H9 (cell line): ENCODE measurements at places on chromosomes 3 and 15.

DNA sequence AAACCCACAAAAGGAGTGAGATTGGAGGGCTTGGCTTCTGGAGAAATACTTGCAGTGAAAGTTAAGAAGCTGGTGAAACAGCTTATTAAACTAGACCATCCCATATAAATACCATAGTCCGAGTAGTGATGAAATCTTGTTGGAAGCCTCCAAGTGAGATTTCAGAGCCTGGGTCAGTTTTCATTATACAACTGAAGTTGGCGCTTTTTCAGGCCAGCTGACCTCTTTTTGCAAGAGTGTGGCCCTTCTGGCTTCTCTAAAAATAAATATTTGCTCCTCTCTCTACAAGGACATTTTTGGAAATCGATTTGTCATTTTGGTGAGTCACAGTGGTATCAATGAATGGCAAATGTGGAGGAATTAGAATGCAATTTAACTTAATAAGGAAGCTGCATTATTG lies 51.2 kb upstream of the THRB start:
- H3K4me1 ChIP-seq, result no peaks in the 10 kb centered on the region
- H3K27me3 ChIP-seq, result no peaks in the 10 kb centered on the region
- no peaks in the 10 kb centered on the region for H3K36me3 ChIP-seq
- H3K27ac ChIP-seq, result no peak overlapping the region
- H3K4me3 ChIP-seq, result no peak overlapping the region
- DNase-seq, result no peak

DNA sequence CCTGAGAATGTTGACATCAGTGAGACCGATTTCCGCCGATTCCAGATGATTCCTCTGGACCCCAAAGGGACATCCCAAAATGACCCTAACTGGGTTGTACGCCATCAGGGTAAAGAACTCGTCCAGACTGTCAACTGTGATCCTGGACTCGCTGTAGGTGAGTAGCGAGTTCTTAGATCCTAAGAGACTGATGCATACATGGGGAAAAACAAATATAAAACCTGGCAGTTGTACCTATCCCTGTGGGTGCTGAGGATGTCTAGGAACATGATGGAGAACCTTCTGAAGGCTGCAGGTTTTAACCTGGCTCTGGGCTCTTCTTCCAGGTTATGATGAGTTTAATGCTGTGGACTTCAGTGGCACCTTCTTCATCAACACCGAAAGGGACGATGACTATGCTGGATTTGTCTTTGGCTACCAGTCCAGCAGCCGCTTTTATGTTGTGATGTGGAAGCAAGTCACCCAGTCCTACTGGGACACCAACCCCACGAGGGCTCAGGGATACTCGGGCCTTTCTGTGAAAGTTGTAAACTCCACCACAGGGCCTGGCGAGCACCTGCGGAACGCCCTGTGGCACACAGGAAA lies 12.3 kb downstream of the THBS1 start:
- no peak overlapping the region for H3K27ac ChIP-seq
- no peaks in the 10 kb centered on the region for H3K4me1 ChIP-seq
- peaks cover 82% of the 10 kb centered on the region for H3K36me3 ChIP-seq
- no peak for DNase-seq
- no peak overlapping the region for H3K4me3 ChIP-seq

DNA sequence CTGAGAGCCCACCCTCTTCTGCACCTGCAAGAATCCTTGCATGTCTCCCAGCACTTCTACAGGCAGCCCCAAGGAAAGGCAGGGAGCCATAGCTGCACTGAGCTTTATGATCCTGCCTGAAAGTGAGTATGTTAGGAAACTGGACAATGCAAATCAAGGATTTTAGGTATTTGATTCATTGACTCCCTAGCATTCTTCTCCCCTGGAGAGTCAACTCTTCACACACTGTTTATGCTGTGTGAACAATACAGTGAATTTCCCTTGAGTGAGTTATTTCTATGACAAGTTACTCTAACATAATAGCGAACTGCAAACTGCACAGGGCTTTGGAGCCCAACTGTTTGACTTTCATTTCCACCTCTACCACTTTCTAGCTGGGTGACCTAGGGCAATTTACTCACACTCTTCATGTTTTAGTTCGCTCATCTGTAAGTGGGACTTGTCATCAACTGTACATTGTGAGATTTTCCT lies 96.0 kb upstream of the PHLDB2 start:
- DNase-seq, result no peak
- no peaks in the 10 kb centered on the region for H3K4me1 ChIP-seq
- no peak overlapping the region for H3K27ac ChIP-seq
- H3K27me3 ChIP-seq, result no peaks in the 10 kb centered on the region
- H3K36me3 ChIP-seq, result peaks cover 8% of the 10 kb centered on the region
- H3K4me3 ChIP-seq, result no peak overlapping the region

GRCh38 chr15:51536965-51537574 lies 85.5 kb downstream of the DMXL2 start:
- no peak overlapping the region for H3K27ac ChIP-seq
- no peak for DNase-seq
- H3K4me1 ChIP-seq, result no peaks in the 10 kb centered on the region
- no peak overlapping the region for H3K4me3 ChIP-seq

- H3K4me3 ChIP-seq, result peak overlapping the region; percentile 8; the same call in 1 of the 3 replicates
- H3K4me1 ChIP-seq, result peaks cover 34% of the 10 kb centered on the region; the same call in 1 of the 2 replicates
- H3K36me3 ChIP-seq, result no peaks in the 10 kb centered on the region
Measured at GRCh38 chr15:67146875-67147381, 81.5 kb downstream of the SMAD3 start.

GRCh38 chr3:196143708-196144382 lies 62.0 kb upstream of the TFRC start:
- H3K36me3 ChIP-seq, result no peaks in the 10 kb centered on the region; the same call in 2 of the 3 replicates
- peaks cover 3% of the 10 kb centered on the region; the same call in 1 of the 2 replicates for H3K4me1 ChIP-seq
- no peak overlapping the region for H3K27ac ChIP-seq
- H3K27me3 ChIP-seq, result no peaks in the 10 kb centered on the region
- DNase-seq, result no peak

DNA sequence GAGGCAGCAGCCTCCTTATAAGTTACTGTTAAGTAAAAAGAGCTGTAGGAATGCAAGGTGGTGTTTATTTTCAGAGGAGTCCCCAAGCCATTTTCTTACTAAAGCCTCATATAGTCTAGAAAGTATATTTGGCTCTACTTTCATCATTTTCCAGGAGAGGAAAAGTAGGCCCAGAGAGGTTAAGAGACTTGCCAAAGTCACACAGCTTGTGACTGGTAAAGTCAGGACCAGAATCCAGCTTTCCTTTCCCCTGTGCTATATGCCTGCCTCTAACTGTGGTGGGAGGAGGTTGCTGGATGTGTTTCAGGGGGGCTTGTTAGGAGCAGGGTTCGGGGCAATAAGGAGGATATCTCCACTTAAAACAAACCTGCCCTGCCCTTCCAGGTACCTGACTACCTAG lies 7.2 kb upstream of the OGG1 start:
- H3K27me3 ChIP-seq, result no peaks in the 10 kb centered on the region
- no peak overlapping the region for H3K27ac ChIP-seq
- no peak for DNase-seq
- peaks cover 92% of the 10 kb centered on the region for H3K36me3 ChIP-seq

GRCh38 chr3:43317461-43318316 lies 31.3 kb downstream of the SNRK start:
- no peak for DNase-seq
- no peaks in the 10 kb centered on the region for H3K27me3 ChIP-seq
- H3K4me3 ChIP-seq, result no peak overlapping the region
- H3K4me1 ChIP-seq, result no peaks in the 10 kb centered on the region; the same call in 1 of the 2 replicates
- H3K36me3 ChIP-seq, result peaks cover 3% of the 10 kb centered on the region; the same call in 1 of the 2 replicates

GRCh38 chr3:63338351-63338750 lies 60.2 kb downstream of the SYNPR start:
- no peak overlapping the region for H3K4me3 ChIP-seq
- H3K27ac ChIP-seq, result no peak overlapping the region
- H3K4me1 ChIP-seq, result peaks cover 5% of the 10 kb centered on the region; the same call in 1 of the 2 replicates

DNA sequence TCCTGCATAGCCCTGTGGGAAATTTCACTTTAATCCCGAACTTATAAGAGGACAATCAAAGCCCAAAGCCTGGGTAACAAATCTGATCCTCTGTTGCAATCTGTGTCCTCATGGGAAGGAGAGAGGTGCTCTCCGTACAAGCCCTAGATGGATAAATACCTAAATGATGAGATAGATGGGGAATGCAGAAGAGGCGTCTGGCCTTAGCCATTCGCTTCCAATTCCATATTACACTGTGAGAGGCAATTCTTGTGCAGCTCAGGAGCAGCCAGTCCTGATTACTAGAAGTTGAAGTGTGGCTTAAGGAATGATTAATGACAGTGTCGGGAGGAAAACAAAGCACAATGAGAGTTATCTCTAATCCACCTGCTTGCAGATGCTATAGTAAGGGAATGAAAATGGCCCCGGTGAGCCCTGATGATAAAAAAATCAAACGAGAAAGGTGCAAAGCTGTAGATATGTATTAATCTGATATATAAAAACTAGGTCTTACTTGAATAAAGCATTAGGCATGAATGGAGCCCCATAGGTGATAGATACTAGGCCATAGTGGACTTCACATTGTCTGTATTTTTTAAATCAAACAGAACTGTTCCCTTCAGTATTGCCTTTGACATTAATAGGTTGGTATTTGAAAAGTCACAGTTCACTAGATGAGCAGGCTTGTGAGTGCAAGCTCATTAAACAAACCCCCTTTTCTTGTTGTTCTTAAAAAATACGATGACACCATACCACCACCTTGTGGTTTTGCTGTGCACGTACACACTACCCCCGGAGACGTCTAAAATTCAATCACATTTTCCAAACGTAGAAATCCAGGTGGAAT lies 54.2 kb upstream of the TMCO5A start:
- no peak overlapping the region for H3K4me3 ChIP-seq
- H3K27me3 ChIP-seq, result no peaks in the 10 kb centered on the region
- no peaks in the 10 kb centered on the region for H3K4me1 ChIP-seq
- no peak overlapping the region for H3K27ac ChIP-seq
- no peak for DNase-seq
- no peaks in the 10 kb centered on the region for H3K36me3 ChIP-seq

DNA sequence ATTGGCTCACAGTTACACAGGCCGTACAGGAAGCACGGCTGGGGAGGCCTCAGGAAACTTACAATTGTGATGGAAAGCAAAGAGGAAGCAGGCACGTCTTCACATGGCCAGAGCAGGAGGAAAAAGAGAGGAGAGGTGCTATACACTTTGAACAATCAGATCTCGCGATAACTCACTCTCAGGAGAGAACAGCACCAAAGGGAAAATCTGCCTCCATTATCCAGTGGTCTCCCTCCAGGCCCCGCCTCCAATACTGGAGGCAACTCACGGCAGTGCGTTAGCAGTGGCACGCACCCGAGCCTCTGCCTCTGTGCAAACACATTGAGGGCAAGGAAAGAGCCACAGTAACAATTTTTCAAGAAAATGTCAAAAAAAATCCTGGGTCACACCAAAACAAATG lies 11.0 kb downstream of the OSTN start:
- no peak overlapping the region; the same call in 2 of the 3 replicates for H3K4me3 ChIP-seq
- H3K27ac ChIP-seq, result no peak overlapping the region
- H3K27me3 ChIP-seq, result no peaks in the 10 kb centered on the region
- no peak for DNase-seq

- H3K27ac ChIP-seq, result no peak overlapping the region
- H3K36me3 ChIP-seq, result peaks cover 10% of the 10 kb centered on the region; the same call in 2 of the 3 replicates
- H3K4me3 ChIP-seq, result no peak overlapping the region
- H3K4me1 ChIP-seq, result peaks cover 4% of the 10 kb centered on the region; the same call in 1 of the 2 replicates
Measured at GRCh38 chr3:8518138-8518537, 16.5 kb downstream of the LMCD1 start.

- no peaks in the 10 kb centered on the region for H3K27me3 ChIP-seq
- no peak overlapping the region for H3K4me3 ChIP-seq
Measured at GRCh38 chr3:31105438-31106077, 211.1 kb upstream of the GADL1 start.

DNA sequence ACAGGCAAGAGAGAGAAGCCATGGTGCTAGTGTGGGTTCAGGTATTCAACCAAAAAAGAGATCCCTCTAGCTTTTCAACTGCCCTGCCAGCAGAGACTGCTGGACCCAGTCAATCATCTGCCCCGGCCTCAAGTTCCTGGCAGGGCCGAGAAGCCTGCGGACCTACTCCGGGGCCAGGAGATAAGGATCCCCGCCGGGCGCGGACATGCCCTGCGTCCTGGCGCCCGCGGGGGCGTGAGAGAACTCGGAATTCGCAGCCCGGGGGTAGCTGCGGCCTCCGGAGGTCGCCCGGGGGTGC lies 821 bp upstream of the MAGI1 start:
- H3K27ac ChIP-seq, result no peak overlapping the region
- H3K27me3 ChIP-seq, result no peaks in the 10 kb centered on the region
- DNase-seq, result peak; percentile 63
- H3K4me3 ChIP-seq, result peak overlapping the region; percentile 97

DNA sequence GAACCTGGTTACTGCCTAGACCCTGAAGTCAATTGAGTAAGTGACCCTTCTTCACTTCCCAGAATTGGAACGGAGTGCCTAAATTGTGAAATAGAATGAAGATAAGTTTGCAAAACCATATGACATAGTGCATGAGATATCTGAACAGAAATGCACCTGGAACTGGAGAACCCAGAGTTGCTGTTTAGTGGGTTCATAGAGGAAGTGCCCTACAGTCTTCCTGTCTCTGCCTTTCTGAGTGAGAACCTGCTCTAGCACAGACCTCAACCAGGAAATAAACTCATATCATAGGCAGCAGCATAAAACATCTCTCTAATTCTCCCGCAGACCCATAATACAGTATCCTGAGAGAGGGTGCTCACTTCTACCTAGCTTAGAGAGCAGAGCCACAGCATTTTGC lies 82.9 kb downstream of the EOMES start:
- DNase-seq, result no peak
- H3K4me3 ChIP-seq, result no peak overlapping the region
- H3K36me3 ChIP-seq, result no peaks in the 10 kb centered on the region
- no peaks in the 10 kb centered on the region for H3K27me3 ChIP-seq

DNA sequence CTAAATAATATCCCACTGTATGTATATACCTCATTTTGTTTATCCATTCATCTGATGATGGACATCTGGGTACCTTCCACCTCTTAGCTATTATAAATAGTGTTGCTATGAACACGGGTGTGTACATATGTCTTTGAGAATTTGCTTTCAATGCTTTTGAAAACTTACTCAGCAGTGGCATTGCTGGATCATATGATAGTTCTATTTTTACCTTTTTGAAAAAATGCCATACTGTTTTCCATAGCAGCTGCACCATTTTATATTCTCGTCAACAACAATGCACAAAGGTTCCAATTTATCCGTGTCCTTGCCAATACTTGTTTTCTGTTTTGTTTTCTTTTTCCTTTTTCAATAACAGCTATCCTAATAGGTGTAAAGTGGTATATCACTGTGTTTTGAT lies 77.1 kb downstream of the PEAK1 start:
- no peak overlapping the region for H3K4me3 ChIP-seq
- H3K36me3 ChIP-seq, result peaks cover 11% of the 10 kb centered on the region
- no peak overlapping the region for H3K27ac ChIP-seq
- no peaks in the 10 kb centered on the region for H3K4me1 ChIP-seq
- H3K27me3 ChIP-seq, result no peaks in the 10 kb centered on the region

- peaks cover 8% of the 10 kb centered on the region for H3K36me3 ChIP-seq
- H3K4me3 ChIP-seq, result peak within 1 kb of the TSS; percentile 99
- peak within 1 kb of the TSS; percentile 32 for H3K27ac ChIP-seq
Measured at GRCh38 chr15:68820295-68821189, at the start of gene ANP32A. TSS of gene ANP32A (minus strand) at chr15:68820895. CDS start at chr15:68820751, 144 bp downstream.

GRCh38 chr3:160810362-160811236 lies 54.6 kb downstream of the PPM1L start:
- H3K27ac ChIP-seq, result no peak overlapping the region
- no peaks in the 10 kb centered on the region for H3K36me3 ChIP-seq
- no peak overlapping the region for H3K4me3 ChIP-seq
- no peaks in the 10 kb centered on the region for H3K27me3 ChIP-seq
- no peaks in the 10 kb centered on the region; the same call in 1 of the 2 replicates for H3K4me1 ChIP-seq
